ENCODE measurements at places on chromosomes 13 and 19.
A peak's percentile ranks its signal among the peaks of the same experiment; 100 is the strongest.

DNA sequence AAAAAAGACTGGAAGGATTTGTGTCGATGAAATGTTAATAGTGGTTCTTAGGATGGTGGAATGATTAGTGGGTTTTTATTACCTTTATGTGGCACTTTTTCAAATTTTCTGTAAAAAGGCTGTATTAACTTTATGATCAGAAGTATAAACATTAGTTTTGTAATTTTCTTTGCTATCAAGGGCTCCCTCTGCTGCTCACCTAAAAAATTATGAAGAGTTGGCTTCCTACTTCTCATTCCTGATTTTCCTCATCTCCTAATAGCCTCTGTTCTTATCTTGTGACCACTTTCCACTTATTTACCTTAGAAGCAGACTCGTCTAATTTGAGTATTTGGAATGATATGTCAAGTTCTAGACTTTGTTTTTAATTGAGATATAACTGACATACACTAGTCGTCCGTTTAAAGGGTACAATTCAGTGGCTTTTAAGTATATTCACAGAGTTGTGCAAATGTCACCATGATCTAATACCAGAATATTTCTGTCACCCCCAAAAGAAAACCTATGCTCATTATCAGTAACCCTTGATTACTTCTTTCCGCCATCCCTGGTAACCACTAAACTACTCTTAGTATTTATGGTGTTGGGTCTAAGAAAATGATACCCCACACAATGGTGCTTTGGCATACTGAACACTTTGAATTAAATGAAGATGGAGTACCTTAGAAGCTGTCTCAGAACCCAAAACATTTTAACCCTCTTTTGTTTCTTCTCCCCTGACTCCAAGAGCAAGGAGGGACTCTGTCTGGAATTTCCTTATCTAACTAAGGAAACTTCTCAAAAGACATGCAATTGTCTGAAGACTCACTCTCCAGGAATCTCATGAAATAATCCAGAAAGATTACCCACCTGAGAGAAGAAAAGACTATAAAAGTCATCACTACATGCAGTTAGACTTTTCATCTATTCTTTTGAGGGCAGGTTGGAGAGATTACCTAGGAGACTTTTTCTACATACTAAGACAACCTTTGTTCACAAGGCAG, 311.3 kb downstream of the DLEU7 start:
- DNase-seq = peak; percentile 42

GRCh38 chr19:51009061-51009891, 7.9 kb upstream of the KLK8 start:
- DNase-seq = no peak

- peak; percentile 12 for DNase-seq
Measured at GRCh38 chr13:91381371-91381770, 17.1 kb upstream of the GPC5 start.

- DNase-seq = peak; percentile 55
Measured at GRCh38 chr19:45276284-45276687, 25.2 kb downstream of the MARK4 start.

DNA sequence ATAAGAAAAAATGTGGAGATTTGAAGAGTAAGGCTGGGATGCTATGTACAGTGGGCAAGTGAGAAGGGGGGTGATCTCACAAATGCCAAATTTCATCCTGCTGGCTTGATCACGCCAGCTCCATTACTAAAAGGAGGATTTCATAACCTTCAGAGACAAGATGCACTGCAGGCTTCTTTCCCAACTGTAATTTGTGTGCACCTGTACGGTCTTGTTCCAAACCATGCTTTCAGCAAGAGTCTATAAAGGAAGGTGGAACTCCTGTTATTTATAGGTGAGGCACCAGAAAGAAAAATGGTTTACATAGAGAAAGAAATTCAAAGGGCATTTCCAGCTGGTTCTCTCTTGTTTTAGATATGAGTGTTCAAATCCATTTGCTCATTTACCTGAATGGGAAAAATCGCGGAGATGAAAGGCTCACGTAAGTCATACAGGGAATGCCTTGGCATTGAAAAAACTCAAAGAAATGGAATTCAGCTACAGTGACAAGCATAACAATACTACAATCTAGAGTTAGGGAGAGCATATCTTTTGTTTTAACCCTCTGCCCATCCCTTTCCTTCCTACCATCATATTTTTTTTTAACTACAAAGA, 13.3 kb downstream of the EFNB2 start:
- DNase-seq = no peak

- DNase-seq = no peak
Measured at GRCh38 chr13:37294472-37294871, 189.0 kb upstream of the CSNK1A1L start.

GRCh38 chr19:51084505-51084904, 1.8 kb upstream of the KLK14 start:
- no peak for DNase-seq

- peak; percentile 15 for DNase-seq
Measured at GRCh38 chr13:104011505-104012241, 945.5 kb upstream of the SLC10A2 start.

Measured in iris pigment epithelial cell (primary cell).